ENCODE measurements at places on chromosomes 7 and 10.

- no peak for DNase-seq
Observed at GRCh38 chr7:84044834-84045233, 149.8 kb downstream of the SEMA3A start.

- no peak for DNase-seq
Observed at GRCh38 chr7:45151131-45151684, 6.4 kb upstream of the RAMP3 start.

DNA sequence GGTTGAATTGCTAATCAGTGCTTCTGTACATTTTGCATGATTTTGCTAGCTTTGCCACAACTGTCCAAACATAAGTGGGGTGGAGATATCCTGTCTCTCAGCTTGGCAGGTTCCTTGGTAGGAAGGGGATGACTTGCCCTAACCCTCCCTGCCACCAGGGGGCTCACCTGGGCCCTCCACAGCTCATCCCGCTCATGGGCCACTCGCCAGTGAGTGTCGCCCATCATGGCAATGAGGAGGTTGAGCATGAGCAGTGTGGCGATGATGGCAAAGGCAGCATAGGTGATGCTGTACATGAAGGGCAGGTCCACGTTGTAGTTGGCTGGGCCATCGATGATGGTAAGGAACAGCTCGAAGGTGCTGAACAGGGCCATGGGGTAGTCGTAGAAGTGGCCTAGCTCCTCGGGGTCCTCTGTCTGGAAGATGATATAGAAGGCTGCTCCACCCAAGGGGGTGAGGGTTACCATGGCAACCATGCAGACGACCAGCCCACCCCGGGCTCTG, 12.2 kb downstream of the TRPV6 start:
- DNase-seq = no peak

GRCh38 chr7:130349911-130350782, 5.5 kb downstream of the CPA5 start:
- DNase-seq = no peak

- no peak for DNase-seq
Observed at GRCh38 chr7:134729895-134730294, 49.5 kb upstream of the CALD1 start.
